Endodermal cell (in vitro differentiated cells): ENCODE measurements at places on chromosomes 4 and X.

GRCh38 chrX:11215191-11215921, 77.9 kb upstream of the AMELX start:
- H3K4me3 ChIP-seq: no peak overlapping the region
- no peak overlapping the region for H3K27ac ChIP-seq
- H3K36me3 ChIP-seq: no peaks in the 10 kb centered on the region
- no peaks in the 10 kb centered on the region for H3K4me1 ChIP-seq

DNA sequence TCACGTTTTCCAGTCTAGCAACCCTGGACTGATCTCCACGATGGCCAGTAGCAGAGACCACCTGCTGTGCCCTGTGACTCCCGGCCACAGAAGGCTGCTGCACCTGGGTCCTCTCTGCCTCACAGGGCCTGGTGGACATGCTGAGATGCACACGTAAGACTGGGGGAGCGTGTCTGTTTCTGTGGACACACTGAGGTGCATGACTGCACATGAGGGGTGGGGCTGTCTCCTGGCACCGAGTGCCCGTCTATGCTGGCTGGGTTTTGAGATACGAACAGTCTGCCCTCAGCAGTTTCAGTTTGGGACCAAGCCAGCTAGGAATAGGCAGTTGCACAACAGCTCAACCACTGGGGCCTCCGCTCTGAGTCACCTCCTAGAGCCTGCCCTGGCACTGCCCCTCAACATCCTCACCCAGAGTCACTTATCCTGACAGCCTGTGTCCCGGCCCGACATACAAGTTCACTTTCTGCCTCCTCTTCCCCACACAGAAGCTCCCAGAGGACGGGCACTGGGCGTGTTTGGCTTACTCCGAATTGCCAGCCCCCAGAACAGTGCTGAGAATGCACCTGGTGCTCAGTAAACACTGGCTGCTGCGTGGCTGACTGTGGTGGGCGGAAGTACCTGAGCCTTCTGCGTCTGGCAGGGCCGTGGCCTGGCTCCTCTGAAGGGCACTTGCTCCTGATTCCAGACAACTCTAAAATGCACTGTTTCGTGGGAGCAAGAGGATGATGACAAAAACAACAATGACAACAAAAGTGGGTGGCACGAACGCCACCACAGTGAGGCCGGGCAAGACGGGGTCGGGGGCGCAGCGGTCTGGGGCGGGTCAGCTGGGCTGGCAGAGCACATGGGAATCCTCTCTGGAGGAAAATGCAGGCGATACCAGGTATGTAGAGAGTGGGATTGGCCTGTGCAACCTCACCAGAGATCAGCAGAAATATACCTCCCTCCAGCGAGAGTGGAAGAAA, 30.9 kb downstream of the RNF212 start:
- no peak for DNase-seq
- no peak overlapping the region for H3K27ac ChIP-seq
- H3K36me3 ChIP-seq: no peaks in the 10 kb centered on the region
- H3K4me3 ChIP-seq: no peak overlapping the region

GRCh38 chr4:147182041-147182440, 236.4 kb upstream of the TTC29 start:
- no peaks in the 10 kb centered on the region for H3K4me1 ChIP-seq
- H3K4me3 ChIP-seq: no peak overlapping the region
- no peaks in the 10 kb centered on the region for H3K27me3 ChIP-seq
- no peak for DNase-seq

- H3K27me3 ChIP-seq: no peaks in the 10 kb centered on the region
- H3K36me3 ChIP-seq: no peaks in the 10 kb centered on the region
- H3K4me3 ChIP-seq: no peak overlapping the region
- no peak for DNase-seq
Measured at GRCh38 chrX:17465201-17465600, 90.2 kb downstream of the NHS start.

DNA sequence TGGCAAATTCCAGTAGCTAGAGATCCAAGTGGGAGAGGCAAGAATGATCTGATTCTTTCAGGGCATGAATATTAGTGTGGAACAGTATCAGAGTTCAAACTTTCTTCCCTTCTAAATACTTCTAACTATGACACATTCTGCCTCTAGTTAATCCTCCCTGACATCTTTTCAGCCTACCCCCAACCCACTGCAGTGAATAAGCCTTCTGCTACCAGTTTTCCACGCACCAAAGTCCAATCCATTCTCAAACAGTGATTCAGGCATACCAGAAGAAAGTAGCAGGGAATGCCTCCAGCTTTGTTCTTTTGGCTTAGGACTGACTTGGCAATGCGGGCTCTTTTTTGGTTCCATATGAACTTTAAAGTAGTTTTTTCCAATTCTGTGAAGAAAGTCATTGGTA, 155.4 kb upstream of the FTHL17 start:
- H3K4me3 ChIP-seq: no peak overlapping the region
- no peak overlapping the region for H3K27ac ChIP-seq
- no peaks in the 10 kb centered on the region for H3K4me1 ChIP-seq
- DNase-seq: no peak
- no peaks in the 10 kb centered on the region for H3K36me3 ChIP-seq

GRCh38 chrX:19448077-19448476, 67.2 kb downstream of the MAP3K15 start:
- no peaks in the 10 kb centered on the region for H3K36me3 ChIP-seq
- peak; percentile 46 for DNase-seq
- no peaks in the 10 kb centered on the region for H3K27me3 ChIP-seq
- H3K4me3 ChIP-seq: no peak overlapping the region
- H3K4me1 ChIP-seq: no peaks in the 10 kb centered on the region
- no peak overlapping the region for H3K27ac ChIP-seq

DNA sequence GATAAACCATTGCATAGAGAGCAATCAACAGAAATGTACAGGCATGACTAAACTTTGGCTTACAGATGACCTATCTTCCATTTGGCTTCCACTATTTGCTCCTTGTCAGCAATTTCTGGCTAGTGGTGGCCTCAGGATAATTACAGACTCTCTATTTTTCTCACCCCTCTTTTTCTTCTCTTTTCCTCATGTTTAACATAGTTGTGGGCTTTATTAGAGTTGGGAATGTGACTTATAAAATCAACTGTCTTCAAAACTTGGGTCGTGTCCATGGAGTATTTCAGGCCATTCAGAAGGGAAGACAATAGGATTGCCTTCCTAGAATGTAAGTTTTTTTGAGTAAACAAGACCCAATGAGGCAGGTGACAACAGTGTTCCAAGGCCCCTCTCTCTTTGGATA, 236.2 kb downstream of the FRAS1 start:
- no peak overlapping the region for H3K27ac ChIP-seq
- no peak for DNase-seq
- no peak overlapping the region for H3K4me3 ChIP-seq
- peaks cover 40% of the 10 kb centered on the region for H3K36me3 ChIP-seq

DNA sequence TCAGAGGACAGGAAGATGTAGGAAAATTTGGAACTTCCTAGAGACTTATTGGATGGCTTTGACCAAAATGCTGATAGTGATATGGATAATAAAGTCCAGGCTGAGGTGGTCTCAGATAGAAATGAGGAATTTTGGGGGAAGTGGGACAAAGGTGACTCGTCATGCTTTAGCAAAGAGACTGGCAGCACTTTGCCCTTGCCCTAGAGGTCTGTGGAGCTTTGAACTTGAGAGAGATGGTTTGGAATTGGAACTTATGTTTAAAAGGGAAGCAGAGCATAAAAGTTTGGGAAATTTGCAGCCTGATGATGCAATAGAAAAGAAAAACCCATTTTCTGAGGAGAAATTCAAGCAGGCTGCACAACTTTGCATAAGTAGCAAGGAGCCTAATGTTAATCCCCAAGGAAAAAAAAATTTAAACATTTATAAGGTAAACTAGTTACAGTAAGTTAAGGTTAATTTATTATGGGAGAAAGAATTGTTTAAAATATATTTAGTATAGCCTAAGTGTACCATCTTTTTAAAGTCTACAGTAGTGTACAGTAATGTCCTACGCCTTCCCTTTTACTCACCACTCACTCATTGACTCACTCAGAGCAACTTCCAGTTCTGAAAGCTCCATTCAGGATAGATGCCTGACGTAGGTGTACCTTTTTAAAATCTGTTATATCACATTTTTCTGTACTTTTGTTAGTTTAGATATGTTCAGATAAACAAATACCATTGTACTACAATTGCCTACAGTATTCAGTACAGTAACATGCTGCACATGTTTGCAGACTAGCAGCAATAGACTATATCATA, 101.2 kb downstream of the FAM13A start:
- DNase-seq: no peak
- no peak overlapping the region for H3K27ac ChIP-seq
- no peak overlapping the region for H3K4me3 ChIP-seq
- H3K4me1 ChIP-seq: peaks cover under 1% of the 10 kb centered on the region

- no peaks in the 10 kb centered on the region for H3K4me1 ChIP-seq
- DNase-seq: no peak
- H3K27me3 ChIP-seq: peaks cover 18% of the 10 kb centered on the region
- no peak overlapping the region for H3K4me3 ChIP-seq
Measured at GRCh38 chr4:3467601-3468031, 4.5 kb downstream of the DOK7 start.

- no peaks in the 10 kb centered on the region for H3K27me3 ChIP-seq
- no peak overlapping the region for H3K4me3 ChIP-seq
- no peaks in the 10 kb centered on the region for H3K36me3 ChIP-seq
- H3K27ac ChIP-seq: no peak overlapping the region
Measured at GRCh38 chr4:141497627-141498026, 138.8 kb upstream of the IL15 start.

DNA sequence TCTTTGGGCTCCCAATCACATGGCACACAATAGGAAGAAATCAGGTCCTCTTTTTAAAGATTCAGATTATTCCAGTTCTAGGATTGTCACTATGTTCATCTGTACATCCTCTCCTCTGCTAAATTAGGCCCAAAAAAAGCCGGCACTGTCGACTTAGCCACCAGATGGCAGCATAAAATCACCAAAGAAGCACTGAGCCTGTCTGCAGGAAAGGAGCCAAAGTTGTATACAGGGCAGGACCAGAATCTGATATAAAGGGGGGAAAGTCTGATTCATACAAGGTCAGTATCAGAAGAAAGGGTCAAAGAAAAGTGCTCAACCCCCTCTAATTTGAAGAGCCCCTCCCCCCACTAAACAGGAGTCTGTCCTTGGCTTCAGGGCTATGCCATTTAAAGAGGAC, 292.5 kb downstream of the CHIC1 start:
- H3K27me3 ChIP-seq: no peaks in the 10 kb centered on the region
- no peak overlapping the region for H3K27ac ChIP-seq
- no peaks in the 10 kb centered on the region for H3K36me3 ChIP-seq
- DNase-seq: peak; percentile 91

DNA sequence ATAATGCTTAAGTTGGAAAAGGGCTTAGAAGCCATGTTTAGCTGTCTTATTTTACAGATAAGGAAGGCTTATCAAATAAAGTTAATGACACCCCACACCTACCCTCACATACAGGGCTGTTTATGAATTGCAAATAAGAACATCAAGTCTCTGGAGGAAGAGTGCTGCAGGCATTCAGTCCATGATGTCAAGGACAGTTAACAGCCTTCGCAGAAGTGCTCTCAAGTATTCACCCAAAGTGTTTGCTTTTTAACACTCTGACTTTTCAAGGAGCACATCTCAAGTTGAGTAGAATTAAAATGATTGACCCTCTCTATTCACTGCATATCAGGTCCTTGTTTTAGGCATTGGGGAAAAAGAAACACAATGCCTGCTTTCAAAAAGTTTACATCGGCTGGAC, 328.7 kb downstream of the LDB2 start:
- no peaks in the 10 kb centered on the region for H3K4me1 ChIP-seq
- H3K4me3 ChIP-seq: no peak overlapping the region

DNA sequence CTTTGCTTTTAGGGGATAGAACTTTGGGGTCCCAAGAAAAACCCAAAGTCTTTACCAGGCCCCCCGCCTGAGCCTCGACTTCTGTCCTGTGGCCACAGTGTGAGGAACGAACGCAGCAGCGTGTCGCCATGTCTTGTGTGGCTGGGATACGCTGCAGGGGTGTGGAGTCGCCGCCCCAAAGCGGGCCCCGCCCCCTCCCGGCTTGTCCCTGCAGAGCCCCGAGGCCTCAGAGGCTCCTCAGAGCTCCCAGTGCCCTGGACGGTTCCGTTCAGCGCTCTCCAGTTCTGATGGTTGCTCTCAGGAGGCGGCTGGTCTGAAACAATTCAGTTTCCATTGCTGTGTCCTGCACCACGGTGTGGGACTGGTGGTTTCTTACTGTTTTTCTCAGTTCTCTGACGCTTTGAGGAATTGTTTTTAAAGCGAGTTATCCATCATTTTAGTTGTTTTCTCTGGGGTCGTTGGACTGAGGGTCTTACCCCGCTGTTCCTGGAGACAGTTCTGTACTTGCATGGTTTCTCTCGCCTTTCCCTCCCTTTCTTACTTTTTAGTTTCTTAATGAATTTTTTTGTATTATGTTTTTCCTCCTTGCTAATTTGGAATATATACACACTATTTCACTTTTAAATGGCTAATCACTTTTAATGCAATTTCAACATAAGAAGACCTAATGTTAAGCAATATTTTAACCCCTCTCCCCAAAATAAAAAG, 1.6 kb upstream of the IDUA start:
- peaks cover 10% of the 10 kb centered on the region for H3K27me3 ChIP-seq
- no peaks in the 10 kb centered on the region for H3K36me3 ChIP-seq
- H3K4me1 ChIP-seq: no peaks in the 10 kb centered on the region
- H3K27ac ChIP-seq: no peak overlapping the region
- peak; percentile 92 for DNase-seq

- H3K36me3 ChIP-seq: no peaks in the 10 kb centered on the region
- peaks cover 5% of the 10 kb centered on the region for H3K4me1 ChIP-seq
- no peak for DNase-seq
- H3K27me3 ChIP-seq: no peaks in the 10 kb centered on the region
- no peak overlapping the region for H3K4me3 ChIP-seq
Measured at GRCh38 chr4:99536848-99537247, 26.0 kb downstream of the C4orf17 start.

DNA sequence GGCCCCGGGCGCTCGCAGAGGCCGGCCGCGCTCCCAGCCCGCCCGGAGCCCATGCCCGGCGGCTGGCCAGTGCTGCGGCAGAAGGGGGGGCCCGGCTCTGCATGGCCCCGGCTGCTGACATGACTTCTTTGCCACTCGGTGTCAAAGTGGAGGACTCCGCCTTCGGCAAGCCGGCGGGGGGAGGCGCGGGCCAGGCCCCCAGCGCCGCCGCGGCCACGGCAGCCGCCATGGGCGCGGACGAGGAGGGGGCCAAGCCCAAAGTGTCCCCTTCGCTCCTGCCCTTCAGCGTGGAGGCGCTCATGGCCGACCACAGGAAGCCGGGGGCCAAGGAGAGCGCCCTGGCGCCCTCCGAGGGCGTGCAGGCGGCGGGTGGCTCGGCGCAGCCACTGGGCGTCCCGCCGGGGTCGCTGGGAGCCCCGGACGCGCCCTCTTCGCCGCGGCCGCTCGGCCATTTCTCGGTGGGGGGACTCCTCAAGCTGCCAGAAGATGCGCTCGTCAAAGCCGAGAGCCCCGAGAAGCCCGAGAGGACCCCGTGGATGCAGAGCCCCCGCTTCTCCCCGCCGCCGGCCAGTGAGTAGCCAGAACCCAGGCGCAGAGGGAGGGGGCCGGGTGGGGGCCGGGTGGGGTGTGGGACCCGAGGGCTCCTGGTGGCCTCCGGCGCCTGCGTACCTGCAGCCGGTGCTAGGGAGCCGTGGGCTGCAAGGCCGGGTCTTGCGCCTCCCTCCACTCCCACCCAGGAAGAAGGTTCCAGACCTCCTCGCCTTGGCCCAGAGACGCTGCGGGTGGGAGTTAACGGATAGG, 534 bp downstream of the MSX1 start:
- H3K27ac ChIP-seq: no peak overlapping the region
- H3K4me1 ChIP-seq: peaks cover 3% of the 10 kb centered on the region
- H3K4me3 ChIP-seq: peak overlapping the region; percentile 60
- peak; percentile 77 for DNase-seq

- no peak overlapping the region for H3K4me3 ChIP-seq
- no peak for DNase-seq
Measured at GRCh38 chr4:187366530-187366929, 629.0 kb upstream of the ZFP42 start.

GRCh38 chr4:55444827-55445226, 49.1 kb downstream of the TMEM165 start:
- DNase-seq: no peak
- H3K27ac ChIP-seq: no peak overlapping the region
- H3K36me3 ChIP-seq: peaks cover 63% of the 10 kb centered on the region
- no peaks in the 10 kb centered on the region for H3K4me1 ChIP-seq
- no peaks in the 10 kb centered on the region for H3K27me3 ChIP-seq
